ENCODE measurements at places on chromosomes 2 and 18.

GRCh38 chr18:56240405-56240804 is 398.0 kb downstream of the TXNL1 start:
- no peak for DNase-seq

GRCh38 chr2:37705191-37705590 is 33.7 kb upstream of the CDC42EP3 start:
- no peak for DNase-seq

- DNase-seq = peak; percentile 26
Observed at GRCh38 chr2:166539340-166540162, 45.5 kb upstream of the SCN7A start.

DNA sequence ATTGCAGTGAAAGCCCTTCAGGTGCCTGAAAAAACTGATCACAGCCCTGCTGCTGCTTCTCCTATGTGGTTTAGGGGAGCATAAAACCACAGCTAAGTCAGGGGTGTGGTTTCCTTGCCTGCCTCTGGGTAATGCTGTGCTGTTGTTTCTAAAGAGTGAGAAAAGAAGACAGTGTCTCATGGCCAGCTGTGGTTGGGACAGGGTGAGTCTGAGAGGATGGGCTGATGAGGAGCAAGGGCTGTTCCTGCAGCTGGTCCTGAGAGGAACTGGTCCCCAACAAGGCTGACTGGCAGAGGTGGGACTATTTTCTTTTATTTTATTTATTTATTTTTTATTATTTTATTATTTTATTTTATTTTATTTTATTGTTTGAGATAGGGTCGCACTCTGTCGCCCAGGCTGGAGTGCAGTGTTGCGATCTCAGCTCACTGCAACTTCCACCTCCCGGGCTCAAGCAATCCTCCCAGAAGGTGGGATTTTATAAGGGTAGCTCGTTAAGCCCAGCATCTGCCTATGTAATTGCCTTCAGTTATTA is 236.7 kb downstream of the FHOD3 start:
- no peak for DNase-seq

- DNase-seq = no peak
Observed at GRCh38 chr2:10229462-10230099, 73.1 kb upstream of the HPCAL1 start.

DNA sequence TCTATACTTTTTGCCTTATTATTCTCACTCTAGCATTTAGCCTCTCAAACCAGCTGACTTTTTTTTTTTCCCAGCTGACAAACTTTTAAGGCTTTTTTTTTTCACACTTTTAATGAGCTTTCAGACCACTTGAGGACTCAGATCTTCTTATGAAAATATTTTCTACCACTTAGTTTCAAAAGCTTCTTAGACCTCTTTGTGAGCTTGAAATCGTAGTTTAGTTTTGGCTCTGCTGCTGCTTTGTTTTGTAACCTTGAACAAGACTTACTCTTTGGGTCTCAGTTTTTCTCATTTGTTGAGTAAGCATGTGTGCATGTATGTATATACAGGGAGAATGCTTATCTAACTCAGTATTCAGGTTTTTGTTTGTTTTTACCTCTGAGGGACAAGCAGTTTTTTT is 3.5 kb downstream of the NBEAL1 start:
- no peak for DNase-seq

DNA sequence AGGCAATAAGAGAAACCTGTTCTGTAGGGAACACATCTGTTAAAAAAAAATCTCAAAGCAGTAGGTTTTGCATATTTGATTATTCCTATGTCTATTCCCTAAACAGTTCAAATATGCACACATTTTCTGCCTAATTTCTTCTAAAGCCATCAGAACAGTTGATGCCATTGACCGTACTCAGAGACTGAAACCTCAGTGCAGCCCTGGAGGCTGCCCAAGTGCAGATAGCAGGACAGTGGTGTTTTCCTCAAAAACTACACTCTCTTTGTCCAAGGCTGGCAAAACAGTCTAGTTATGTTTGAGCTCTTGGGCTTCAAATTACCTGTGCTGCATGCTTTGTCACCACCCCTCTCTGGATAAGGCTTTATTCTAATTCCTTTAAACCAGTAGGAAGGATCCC is 23.3 kb upstream of the NFE2L2 start:
- DNase-seq = no peak

- no peak for DNase-seq
Observed at GRCh38 chr18:52652391-52652790, 312.4 kb downstream of the DCC start.

- DNase-seq = no peak
Observed at GRCh38 chr2:144403933-144404332, 116.0 kb downstream of the ZEB2 start.

DNA sequence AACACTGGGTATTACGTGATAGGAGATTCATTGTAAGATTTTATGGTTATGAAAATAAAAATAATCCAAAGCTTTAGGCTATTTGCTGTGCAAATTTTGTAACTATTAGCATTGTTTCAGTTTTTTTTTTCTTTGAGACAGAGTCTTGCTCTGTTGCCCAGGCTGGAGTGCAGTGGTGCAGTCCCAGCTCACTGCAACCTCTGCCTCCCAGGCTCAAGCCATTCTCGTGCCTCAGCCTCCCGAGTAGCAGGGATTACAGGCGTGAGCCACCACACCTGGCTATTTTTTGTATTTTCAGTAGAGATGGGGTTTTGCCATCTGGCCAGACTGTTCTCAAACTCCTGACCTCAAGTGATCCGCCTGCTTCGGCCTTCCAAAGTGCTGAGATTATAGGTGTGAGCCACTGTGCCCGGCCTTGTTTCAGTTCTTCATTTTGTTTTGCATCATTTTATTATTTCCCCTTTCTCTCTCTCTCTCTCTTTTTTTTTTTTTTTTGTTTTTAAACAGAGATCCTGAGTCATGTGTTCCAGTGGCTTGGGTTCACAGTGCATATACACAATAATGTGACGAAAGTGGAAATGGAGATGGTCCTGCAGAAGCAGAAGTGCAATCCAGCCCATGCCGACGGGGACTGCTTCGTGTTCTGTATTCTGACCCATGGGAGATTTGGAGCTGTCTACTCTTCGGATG is 25.8 kb downstream of the CASP10 start:
- no peak for DNase-seq

- DNase-seq = no peak
Observed at GRCh38 chr2:129233751-129234406, 745.6 kb upstream of the RAB6C start.

- no peak for DNase-seq
Observed at GRCh38 chr2:136932700-136933099, 167.4 kb downstream of the THSD7B start.

Data from colonic mucosa (tissue), 4 donors.